ENCODE measurements at places on chromosomes 1 and 21. TPM values are rescaled to one million over a fixed set of nuclear protein-coding genes. Genes with fewer than 3 reads are reported as not detected.

Gene INPP5B
- total RNA-seq, result 23.3 TPM

Gene TPTE
- total RNA-seq, result not detected

Gene PEAR1
- 12.7 TPM for total RNA-seq

Gene OPN3
- total RNA-seq, result 11.9 TPM

Gene ANGPTL3
- total RNA-seq, result not detected

Gene HES2
- 0.59 TPM for total RNA-seq

Gene ACP6
- total RNA-seq, result 4.3 TPM

Gene OR2T2
- total RNA-seq, result not detected

Gene SEC16B
- total RNA-seq, result 2.5 TPM

Gene OPTC
- not detected for total RNA-seq

Gene RUNX3
- 0.36 TPM for total RNA-seq

Gene FMN2
- total RNA-seq, result 21.0 TPM

Gene DCST2
- 0.07 TPM for total RNA-seq

Gene CXADR
- 0.91 TPM for total RNA-seq

Gene KHDRBS1
- total RNA-seq, result 60.7 TPM

Gene MNDA
- total RNA-seq, result not detected

Gene WNT4
- not detected for total RNA-seq

Gene AGT
- total RNA-seq, result 2.7 TPM
